ENCODE measurements at places on chromosomes 1 and 21. TPM values are rescaled to one million over a fixed set of nuclear protein-coding genes. Genes with fewer than 3 reads are reported as not detected.

- H3K27me3 ChIP-seq: no peaks in the 10 kb centered on the region
- no peaks in the 10 kb centered on the region for H3K4me1 ChIP-seq
- DNase-seq: no peak
- no peak overlapping the region for H3K27ac ChIP-seq
- no peaks in the 10 kb centered on the region for H3K36me3 ChIP-seq
- H3K4me3 ChIP-seq: no peak overlapping the region
These were observed 97.4 kb upstream of the CHRM3 start for GRCh38 chr1:239288820-239289554.

- H3K36me3 ChIP-seq: peaks cover 7% of the 10 kb centered on the region
- DNase-seq: no peak
- no peak overlapping the region for H3K27ac ChIP-seq
- H3K4me1 ChIP-seq: no peaks in the 10 kb centered on the region
These were observed 47.1 kb downstream of the PACC1 start for GRCh38 chr1:212367474-212368072.

DNA sequence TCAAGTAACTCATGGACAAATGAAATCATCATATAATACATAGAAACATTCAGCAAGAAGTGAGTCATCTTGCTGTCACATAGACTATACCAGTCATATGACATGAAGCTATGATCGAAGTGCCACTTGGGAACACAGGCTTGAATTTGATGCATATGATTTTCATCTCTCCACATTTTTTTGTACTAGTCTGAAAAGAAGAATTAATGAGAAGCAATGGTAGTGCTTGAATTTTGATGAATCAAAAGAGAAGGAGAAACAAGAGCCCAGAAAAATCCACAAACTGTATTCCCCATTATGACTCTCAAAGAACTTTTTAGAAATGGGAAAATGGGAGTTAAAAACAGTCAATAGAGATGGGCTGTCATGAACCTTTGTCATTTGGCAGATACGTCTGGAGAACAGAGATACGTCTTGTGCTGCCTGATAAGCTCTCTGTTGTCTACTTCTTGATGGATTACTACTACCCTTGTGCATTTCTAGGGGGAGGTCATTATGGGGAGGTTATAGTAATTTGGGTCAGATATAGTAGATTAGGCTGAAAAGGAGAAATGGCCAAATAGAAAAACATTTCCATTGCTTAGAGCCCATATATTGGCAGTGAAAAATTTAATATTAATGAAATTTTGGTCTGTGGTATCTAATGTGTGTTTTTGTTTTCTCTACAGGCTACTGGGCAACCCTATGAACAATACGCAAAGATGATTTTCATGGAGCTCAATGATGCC, 8.0 kb upstream of the LEPR start:
- H3K4me1 ChIP-seq: no peaks in the 10 kb centered on the region
- no peaks in the 10 kb centered on the region for H3K36me3 ChIP-seq
- H3K27ac ChIP-seq: no peak overlapping the region
- DNase-seq: no peak

DNA sequence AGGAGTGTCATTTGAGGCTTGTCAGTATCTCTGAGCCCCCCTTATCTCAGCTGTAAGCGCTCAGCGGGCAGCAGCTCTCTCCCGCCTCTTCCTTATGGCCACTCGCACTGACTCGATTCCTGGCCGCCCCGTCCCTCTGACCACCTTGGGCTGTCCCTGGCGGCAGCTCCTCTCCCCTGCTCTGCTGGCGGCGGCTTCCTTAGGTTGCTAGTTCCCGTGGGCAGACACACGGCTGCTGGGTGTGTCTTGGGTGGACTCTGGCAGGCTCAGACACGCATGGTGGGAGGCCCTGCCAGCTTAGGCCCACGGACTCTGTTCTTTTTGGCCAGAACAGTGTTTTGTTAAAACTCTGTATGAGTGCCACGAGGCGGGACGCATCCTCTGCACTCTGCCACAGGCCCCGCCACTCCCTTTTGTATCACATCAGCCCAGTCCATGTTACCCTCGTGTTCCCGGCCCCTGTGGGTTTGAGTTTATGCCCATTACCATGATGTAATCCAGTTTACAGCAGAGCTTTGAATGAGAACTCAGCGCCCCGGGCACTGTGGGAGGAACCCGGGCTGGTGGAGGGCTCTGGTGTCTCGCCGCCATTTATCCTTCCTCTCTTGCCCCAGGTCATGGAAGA, 45.9 kb downstream of the COQ8A start:
- H3K27ac ChIP-seq: no peak overlapping the region
- H3K27me3 ChIP-seq: no peaks in the 10 kb centered on the region
- no peaks in the 10 kb centered on the region for H3K4me1 ChIP-seq
- DNase-seq: no peak

DNA sequence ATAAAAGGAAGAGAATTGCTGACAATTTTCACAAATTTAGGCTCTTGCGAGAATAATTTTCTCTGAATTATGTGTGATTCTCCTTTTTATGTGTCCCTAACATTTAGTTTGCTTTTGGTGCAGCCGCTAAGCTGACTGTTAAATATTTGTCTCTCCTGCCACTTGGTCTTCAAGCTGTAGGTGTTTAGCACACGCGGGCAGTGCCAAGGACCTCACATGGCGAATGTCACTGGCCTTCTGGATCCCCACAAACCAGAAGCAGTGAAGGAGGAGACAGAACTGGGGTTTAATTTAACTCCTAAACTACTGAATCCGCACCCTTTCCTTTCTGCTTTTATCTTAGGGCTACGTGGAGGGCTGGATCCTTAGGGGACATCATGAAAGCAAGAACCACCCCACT, 120.0 kb downstream of the KAZN start:
- no peaks in the 10 kb centered on the region for H3K4me1 ChIP-seq
- DNase-seq: no peak
- no peak overlapping the region for H3K4me3 ChIP-seq
- H3K36me3 ChIP-seq: no peaks in the 10 kb centered on the region
- H3K27me3 ChIP-seq: 0 out of 2 replicates have a peak, but pooled peaks cover 4% of the 10 kb centered on the region

DNA sequence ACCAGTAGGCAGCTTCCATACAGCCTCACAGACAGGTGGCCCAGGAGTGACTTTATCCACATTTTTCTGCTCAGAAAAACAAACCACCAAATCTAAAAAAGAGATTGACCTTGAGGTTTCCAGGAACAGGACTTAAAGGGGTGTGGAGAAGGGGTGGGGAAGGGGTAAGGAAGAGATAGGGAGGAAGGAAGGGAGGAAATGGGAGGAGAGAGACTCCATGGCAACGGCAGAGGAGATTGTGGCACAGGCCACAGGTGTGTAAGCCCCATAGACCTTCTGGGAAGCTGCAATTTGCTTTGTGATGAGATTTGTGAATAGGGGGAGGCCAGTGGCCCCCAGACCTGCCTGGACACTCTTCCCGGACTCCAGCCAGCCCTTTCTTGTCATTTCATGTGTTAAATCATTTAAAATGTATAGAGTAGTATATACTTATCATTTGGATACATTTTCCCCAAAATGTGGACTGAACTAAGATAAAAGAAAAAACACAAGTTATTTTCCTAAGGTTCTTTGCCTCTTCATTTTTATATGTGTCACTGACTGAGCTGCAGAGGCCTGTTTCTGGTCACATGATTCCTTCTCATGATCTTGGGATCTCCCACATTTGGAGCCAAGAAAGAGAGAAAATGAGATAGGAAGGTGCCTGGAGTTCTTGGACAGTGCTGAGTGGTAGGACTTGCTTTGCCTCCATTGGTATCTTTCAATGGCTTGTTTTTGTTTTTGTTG, 55.5 kb downstream of the CLIC6 start:
- H3K4me3 ChIP-seq: no peak overlapping the region
- peaks cover 4% of the 10 kb centered on the region for H3K4me1 ChIP-seq
- H3K36me3 ChIP-seq: no peaks in the 10 kb centered on the region
- no peaks in the 10 kb centered on the region for H3K27me3 ChIP-seq

- no peak overlapping the region for H3K4me3 ChIP-seq
- no peaks in the 10 kb centered on the region for H3K27me3 ChIP-seq
- DNase-seq: no peak
- H3K36me3 ChIP-seq: peaks cover 11% of the 10 kb centered on the region
These were observed 15.1 kb downstream of the THEMIS2 start for GRCh38 chr1:27887215-27888021.

DNA sequence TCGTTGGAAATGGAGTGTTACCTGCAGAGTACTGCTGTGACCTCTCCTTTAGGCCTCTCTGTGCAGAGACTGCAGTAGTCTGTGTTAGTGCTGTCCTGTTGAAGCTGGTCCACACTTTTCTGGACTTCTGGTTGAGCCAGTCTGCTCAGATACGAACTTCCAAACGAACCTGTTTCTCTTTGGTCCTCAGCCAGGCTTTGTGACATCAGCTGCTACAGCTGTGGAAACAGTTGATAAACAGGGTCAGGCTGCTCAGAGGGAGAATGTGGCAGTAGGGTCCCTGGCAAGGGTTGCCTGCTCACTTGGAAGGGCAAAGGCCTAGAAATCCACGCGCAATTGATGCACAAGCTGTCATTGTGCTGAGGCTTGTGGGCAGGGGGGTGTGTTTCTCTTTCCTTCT, 98.8 kb downstream of the NOS1AP start:
- no peak overlapping the region for H3K27ac ChIP-seq
- no peak overlapping the region for H3K4me3 ChIP-seq
- H3K4me1 ChIP-seq: peaks cover 10% of the 10 kb centered on the region
- no peaks in the 10 kb centered on the region for H3K36me3 ChIP-seq
- DNase-seq: no peak

- H3K4me1 ChIP-seq: peaks cover 19% of the 10 kb centered on the region
- no peak overlapping the region for H3K27ac ChIP-seq
- peak; percentile 24 for DNase-seq
- H3K36me3 ChIP-seq: no peaks in the 10 kb centered on the region
- H3K4me3 ChIP-seq: no peak overlapping the region
These were observed 8.9 kb downstream of the CCDC185 start for GRCh38 chr1:223401873-223402789.

GRCh38 chr1:55597910-55598309, 382.7 kb upstream of the USP24 start:
- no peak for DNase-seq
- H3K36me3 ChIP-seq: no peaks in the 10 kb centered on the region

DNA sequence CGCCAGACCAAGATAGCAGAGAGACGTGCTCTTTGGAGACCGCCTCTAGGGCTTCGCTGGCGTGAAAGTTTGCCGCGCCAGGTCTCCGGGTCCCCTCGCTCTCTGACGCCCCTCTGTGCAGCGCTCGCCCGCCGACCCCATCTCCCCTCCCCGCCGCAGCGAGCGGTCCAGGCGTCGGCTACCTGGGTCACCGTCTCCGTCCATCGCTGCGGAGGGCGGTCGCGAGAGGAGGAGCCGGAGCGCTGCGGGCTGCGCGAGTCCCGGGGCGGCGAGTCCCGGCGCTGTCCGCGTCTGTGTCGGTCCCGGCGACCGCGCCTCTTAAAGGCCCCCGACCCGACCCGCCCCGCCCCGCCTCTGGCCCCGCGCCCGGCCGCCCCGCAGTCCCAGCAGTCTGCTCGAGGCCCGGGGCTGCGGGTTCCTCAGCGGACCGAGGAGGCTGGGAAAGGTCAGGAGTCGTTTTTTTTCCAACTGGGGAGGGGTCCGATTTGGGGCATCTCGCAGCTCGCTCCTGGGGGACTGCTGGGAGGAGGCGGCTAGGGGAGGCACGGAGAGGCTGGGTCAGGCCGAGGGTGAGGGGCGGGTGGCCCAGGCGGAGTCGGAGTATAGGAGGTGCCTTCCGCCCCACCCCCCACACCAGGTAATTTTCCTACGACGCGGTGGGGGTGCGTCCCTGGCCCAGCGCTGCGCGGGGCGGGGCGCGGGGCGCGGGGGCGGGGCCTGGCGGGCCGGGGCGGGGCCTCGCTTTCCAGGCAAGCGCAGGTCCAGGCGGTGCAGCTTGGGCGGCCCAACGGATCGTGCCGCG, at the start of the genes FBXO2 and FBXO44:
FBXO2 (minus strand) TSS at position 293 of the 802 bp plus-strand sequence; CDS start at position 204, 89 bp downstream.
FBXO44 (plus strand) TSS at position 741 of the 802 bp plus-strand sequence. CDS start 959 bp downstream, outside the sequence.
- H3K27ac ChIP-seq: peak within 1 kb of the TSS; percentile 87
- peak within 1 kb of the TSS; percentile 80 for H3K4me3 ChIP-seq
- peaks cover 16% of the 10 kb centered on the region for H3K36me3 ChIP-seq

GRCh38 chr1:54342742-54343687, 63.2 kb downstream of the SSBP3 start:
- H3K4me3 ChIP-seq: no peak overlapping the region
- H3K27me3 ChIP-seq: no peaks in the 10 kb centered on the region
- H3K36me3 ChIP-seq: no peaks in the 10 kb centered on the region
- no peak overlapping the region for H3K27ac ChIP-seq
- no peak for DNase-seq

- H3K27me3 ChIP-seq: peaks cover 4% of the 10 kb centered on the region
- peaks cover 22% of the 10 kb centered on the region for H3K4me1 ChIP-seq
- H3K4me3 ChIP-seq: no peak overlapping the region
- no peaks in the 10 kb centered on the region for H3K36me3 ChIP-seq
- no peak overlapping the region for H3K27ac ChIP-seq
These were observed 51.1 kb downstream of the GLIS1 start for GRCh38 chr1:53687901-53688300.

The AMY1C gene
- not detected for total RNA-seq

The TMEM9 gene
- 66.3 TPM for total RNA-seq

The PTPN14 gene
- total RNA-seq: 37.5 TPM

The MRPL37 gene
- 132 TPM for total RNA-seq

The SDC3 gene
- total RNA-seq: 40.1 TPM

The APOBEC4 gene
- not detected for total RNA-seq

The OR2L2 gene
- not detected for total RNA-seq

The KIF26B gene
- 0.49 TPM for total RNA-seq

The MRPS14 gene
- total RNA-seq: 29.4 TPM

The GNAT2 gene
- total RNA-seq: 0.76 TPM

The ALDH4A1 gene
- 12.6 TPM for total RNA-seq
